DMS79 treated with DMSO at 0.1 percent for 48 hours (cell line): ENCODE measurements at places on chromosomes 3 and 15.

- DNase-seq, result no peak
These were observed 42.3 kb downstream of the MAP3K13 start for GRCh38 chr3:185405243-185405642.

DNA sequence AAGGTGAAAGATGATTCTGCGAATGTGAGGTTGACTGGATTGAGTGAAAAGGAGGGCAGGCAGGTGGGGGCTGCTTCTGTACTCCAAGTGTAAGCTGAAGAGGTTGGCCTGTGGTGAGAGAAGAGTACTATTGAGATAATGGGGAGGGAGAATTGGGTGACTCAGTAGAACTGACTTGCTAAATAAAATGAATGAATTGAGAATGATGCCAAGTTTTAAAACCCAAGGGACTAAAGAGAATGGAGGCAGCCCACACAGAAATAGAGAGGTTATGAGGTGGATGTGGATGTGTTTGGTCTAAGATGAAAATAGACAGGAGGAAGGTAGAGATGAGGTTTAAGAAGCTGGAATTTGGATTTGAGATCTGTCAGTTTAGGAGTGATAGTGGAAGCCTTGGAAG lies 5.9 kb downstream of the MME start:
- DNase-seq, result no peak

DNA sequence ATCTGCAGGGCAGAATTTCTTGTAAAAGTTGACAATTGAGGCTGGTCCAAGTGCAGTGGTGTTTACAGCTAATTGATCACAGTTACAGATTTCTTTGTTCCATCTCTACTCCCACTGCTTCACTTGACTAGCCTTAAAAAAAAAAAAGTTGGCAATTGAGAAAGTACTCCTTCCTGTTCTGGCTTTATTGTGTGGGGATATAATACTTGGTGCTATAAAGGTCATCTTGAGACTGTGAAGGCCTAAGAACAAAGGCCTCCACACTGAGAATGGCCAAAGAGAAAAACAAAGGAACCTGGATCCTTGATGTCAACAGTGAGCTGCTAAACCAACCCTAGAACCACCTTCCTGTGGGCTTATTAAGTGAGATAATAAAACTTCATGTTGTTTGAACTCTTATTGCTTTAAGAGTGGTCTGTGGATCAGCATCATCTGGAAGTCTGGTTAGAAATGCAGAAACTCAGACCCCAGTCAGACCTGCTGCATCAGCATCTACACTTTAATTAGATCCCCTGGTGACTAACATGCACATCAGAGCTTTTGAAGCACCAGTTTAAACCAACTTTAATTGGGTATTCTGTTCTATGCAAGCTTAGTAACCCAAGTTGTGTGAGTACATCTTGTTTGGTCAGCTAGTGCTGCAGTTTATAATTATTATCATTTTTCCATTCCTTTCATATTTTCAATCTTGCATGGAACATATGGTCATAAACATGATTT lies 55.2 kb downstream of the TMOD3 start:
- DNase-seq, result no peak

GRCh38 chr15:57690341-57690966 lies 16.1 kb upstream of the POLR2M start:
- no peak for DNase-seq

DNA sequence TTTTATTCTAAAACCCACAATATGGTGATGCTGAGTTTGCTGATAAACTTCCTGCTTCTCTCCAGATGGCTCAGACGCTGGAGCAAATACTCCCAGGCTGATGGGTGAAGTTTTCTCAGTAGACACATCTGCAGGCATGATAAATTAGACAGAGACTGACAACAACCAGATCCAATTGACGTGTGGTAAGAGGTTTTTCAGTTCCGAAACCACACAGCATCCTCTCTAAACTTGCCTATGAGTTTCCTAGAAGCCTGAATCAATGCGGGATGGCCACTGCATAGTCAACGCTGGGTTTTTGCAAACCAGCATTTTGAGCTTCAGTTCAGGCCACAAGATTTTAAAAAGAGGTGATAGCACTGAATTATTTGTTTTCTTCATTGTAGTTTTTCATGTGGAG lies 360.3 kb upstream of the ARRDC4 start:
- no peak for DNase-seq

- no peak for DNase-seq
These were observed 7.3 kb downstream of the VILL start for GRCh38 chr3:37997791-37998370.

DNA sequence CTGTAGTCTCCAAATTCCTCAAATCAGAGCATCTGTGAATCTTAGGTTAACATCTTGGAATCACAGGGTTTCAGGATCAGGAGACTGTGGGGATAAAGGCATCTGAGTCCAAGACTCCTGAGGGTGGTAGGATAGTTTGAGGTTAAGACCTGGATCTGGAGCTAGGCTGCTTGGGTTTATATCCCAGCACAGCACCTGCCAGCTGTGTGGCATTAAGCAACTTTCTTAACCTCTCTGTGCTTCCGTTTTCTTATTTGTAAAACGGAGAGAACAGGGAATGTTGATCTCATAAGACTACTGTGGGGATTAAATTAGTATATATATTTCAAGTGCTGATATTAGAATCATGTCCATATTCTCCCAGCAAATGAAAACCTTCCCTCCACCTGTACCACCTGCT lies 33.6 kb downstream of the WNT7A start:
- no peak for DNase-seq

DNA sequence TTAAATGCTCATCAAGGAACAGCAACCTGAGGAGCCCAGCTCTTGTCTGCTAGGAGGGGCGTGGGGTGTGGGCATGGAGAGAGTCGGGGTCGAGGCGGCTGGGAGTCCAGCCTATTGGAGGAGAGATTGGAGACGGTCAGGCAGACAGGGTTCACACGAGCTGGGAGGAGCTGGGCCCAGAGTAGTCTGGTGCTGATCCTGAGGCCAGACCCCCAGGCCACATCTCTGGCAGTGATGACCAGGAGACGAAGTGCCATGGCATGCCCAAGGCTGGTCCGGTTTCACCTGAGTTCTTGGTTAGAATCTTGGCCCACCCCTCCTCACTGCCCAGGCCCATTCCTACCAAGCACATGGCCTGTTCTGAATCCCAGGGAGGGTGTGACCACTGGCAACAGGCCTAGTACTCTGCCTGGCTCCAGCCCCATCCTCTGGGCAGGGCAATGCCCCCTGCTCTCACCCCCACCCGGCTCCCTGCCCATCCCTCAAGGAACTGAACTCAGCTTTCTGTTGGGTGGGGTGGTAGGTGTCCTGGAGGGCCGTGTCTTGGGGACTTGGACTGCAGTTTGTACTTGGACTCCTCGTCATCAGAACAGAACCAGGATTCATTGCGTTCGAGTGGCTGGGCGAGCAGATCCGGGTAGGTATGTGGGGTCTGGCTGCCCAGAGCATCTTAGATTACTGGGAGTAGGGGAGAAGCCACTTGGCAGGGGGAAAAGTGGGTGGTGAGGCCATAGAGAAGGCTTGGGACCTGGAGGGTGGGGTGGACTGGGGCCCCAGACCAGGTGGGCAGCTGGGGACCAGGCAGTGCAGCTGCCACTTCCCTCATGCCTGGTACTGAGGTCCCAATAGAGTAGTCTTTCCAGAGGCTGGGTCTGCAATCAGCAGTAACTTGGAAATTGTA lies 20.8 kb downstream of the SLC28A1 start:
- no peak for DNase-seq

GRCh38 chr3:186643493-186643892 lies 3.3 kb downstream of the FETUB start:
- DNase-seq, result no peak

GRCh38 chr3:112776836-112777235 lies 69.8 kb downstream of the CD200R1L start:
- DNase-seq, result no peak

GRCh38 chr3:147963711-147964110 lies 554.5 kb downstream of the ZIC1 start:
- DNase-seq, result no peak

GRCh38 chr3:29764041-29764440 lies 483.2 kb downstream of the RBMS3 start:
- DNase-seq, result no peak

GRCh38 chr3:173045770-173046382 lies 95.2 kb downstream of the SPATA16 start:
- DNase-seq, result no peak

DNA sequence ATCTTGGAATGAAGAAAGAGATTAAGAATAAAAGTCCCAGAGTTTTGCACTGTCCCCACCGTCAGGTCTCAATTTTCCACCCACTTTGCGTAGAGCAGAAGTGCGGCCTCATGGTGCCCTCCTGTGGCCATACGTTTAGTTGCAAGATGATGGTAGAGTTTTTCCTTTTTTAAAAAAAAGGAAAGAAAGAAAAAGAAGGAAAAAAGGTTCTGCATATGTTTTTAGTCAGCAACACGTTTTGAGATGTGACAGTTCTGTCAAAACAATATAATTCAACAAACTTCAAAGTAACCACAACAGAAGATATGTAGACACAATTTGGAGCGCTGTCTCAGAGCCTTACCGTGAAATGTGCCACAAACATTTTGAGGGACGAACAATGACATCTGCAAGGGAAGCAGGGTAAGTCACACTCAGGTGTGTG lies 24.6 kb downstream of the EBLN2 start:
- DNase-seq, result no peak

- peak; percentile 32 for DNase-seq
These were observed 1.3 kb downstream of the ELL3 start for GRCh38 chr15:43775411-43775965.

- no peak for DNase-seq
These were observed 520.9 kb upstream of the TGFBR2 start for GRCh38 chr3:30085486-30085885.

GRCh38 chr3:155088706-155089345 lies 8.7 kb downstream of the MME start:
- no peak for DNase-seq

GRCh38 chr3:100399341-100400071 lies 1.4 kb downstream of the TOMM70 start:
- no peak for DNase-seq
